ENCODE measurements at places on chromosomes 1 and 21.

- DNase-seq: no peak
Observed at GRCh38 chr1:212689758-212690529, 9.7 kb downstream of the BATF3 start.

DNA sequence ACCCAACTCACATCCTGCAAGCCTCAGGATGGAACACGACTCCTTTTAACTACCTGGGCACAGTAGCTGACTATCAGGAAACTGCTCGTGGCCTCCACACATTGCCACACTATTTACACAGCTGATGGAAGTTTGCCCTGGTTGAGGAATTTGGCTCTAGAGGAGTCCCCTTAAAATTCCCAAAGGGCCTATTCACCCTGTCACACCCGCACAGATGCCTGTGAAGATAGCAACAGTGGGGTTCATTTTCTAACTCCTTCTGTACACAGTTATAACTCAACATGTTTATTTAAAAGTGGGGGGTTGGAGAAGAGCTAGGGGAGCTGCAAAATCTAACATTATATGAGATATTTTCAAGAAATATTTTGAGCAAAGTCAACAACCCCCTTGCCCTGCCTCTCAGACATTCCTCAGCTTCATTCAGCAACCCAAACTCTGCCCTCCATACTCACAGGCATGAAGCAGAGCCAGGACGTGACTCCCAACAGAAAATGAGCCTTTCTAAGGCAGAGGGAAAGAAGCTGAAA, 35.8 kb upstream of the CCN1 start:
- DNase-seq: peak; percentile 31

GRCh38 chr1:54254055-54254454, 54.1 kb downstream of the MRPL37 start:
- no peak for DNase-seq

GRCh38 chr1:8323706-8324105, 5.8 kb downstream of the SLC45A1 start:
- no peak for DNase-seq

DNA sequence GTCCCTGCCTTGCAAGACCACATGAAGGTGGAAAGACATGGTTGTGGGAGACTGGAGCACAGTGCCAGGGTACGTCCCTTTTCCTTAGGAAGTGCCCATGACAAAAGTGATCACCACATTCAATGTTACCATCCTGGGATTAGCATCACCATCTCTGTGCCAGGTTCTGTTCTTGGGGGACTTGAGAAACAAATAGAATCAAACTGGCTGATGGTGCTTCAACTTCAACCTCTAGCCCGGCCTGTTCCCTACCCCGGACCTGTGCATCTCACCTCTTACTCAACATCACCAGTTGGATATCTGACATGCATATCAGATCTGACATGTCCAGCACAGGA, 153.3 kb downstream of the GRIK3 start:
- no peak for DNase-seq

GRCh38 chr1:156893048-156893953, at the start of gene PEAR1:
Gene PEAR1 (plus strand): TSS chr1:156893718. CDS start chr1:156903927, 10,209 bp downstream.
- no peak for DNase-seq

GRCh38 chr1:25195835-25196234, 36.5 kb downstream of the SYF2 start:
- no peak for DNase-seq

DNA sequence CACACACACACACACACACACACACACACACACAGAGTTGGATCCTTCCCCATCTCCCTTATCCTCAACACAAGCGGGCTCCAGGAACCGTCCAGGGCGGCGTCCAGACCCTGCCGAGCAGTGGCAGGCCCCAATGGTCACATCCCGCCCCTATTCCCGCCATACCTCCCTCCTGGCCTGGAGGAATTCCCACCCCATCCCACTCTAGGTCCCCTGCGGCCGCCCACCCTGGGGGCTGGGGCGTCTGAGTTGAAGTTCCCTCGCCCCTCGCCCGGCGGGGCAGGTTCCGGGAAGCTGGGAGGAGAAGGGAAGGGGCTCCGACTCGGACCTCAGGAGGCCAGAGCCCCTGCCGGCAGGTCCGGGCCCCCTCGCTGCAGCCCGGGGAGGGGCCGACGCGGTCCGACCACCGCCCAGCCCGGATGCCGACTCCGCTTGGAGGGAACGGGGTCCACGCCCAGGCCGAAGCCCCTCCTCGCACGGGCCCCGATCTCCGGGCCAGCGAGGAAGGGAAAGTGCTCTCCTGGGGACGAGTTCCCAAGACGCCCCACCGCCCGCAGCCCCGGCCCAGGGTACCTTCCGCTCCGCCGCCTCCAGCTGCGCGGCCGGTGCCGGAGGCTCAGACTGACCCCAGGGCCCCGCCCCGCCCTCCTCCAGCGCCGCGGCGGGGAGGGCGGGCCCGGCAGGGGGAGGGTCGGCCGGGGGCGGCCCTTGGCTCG, at the start of gene RHOC:
TSS of gene RHOC (minus strand) at position 623 of the 716 bp plus-strand sequence. CDS start 3,328 bp downstream, outside the sequence.
- peak; percentile 43 for DNase-seq

GRCh38 chr1:166597516-166597915, 241.8 kb upstream of the POGK start:
- DNase-seq: no peak

DNA sequence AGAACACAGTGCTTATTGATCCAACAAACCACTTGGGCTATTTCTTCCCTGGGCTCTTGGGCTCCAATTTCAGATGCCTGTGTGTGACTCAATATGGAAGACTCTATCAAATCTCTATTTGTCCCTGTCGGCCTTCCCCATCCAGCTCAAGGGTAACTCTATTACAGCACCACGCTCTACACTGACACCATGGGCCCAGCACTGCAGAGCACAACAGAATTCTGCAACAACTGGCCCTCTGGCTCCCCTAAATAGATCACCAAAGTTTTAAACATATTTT, 51.7 kb downstream of the CAPZB start:
- DNase-seq: no peak

- DNase-seq: no peak
Observed at GRCh38 chr1:89808441-89809117, 12.3 kb upstream of the LRRC8D start.

- DNase-seq: no peak
Observed at GRCh38 chr1:52166996-52167753, 25.3 kb downstream of the ZFYVE9 start.

DNA sequence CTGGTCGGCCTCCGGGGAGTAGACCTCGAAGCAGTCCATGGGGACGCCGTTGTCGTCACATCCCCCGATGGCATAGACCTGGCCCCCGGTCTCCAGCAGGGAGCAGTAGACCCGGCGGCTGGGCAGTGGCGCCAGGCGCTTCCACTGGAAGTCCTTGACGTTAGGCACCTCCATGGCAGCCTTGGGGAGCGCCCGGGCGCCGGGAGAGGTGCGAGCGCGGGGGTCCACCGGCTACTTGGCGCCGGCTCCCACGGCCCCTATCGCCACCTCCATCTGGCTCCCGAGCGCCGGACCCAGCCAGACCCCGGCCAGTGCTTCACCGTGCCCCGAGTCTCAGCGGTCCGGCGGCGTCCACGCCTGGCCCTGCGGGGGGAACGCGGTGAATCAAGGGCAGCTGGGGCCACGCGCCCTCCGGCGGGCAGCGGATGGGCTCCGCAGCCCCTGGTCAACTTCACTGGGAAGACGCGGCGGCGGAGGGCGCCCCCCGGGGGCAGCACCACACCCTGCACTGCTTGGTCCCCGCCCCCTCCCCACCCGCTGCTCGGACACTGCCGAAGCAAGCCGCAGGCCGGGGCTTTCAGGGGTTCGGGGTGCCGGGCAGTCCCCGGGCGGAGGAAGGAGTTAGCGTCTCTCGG, 13.2 kb downstream of the KLHDC8A start:
- no peak for DNase-seq

DNA sequence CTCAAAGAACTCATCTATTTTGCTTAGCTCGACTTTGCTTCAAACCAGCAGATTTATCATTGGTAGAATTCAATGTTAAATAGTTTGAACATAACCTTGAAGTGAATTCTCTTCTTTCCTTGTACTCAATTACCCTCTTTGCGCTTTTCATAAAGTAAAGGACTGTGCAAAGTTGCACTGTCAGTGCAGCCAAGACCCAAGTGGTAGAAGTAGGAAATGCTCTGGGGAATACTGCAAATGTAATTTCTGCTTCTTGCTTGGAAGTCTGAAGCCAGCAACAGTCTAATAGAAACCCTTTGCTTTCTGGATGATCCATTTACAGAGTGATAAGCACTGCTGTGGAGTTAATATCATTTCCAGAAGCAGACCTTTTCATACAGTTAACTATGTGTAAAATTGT, 936.7 kb upstream of the TMPRSS15 start:
- DNase-seq: no peak

GRCh38 chr1:245255783-245256182, 101.0 kb downstream of the KIF26B start:
- no peak for DNase-seq

GRCh38 chr1:41322101-41322661, 39.1 kb upstream of the FOXO6 start:
- DNase-seq: no peak

DNA sequence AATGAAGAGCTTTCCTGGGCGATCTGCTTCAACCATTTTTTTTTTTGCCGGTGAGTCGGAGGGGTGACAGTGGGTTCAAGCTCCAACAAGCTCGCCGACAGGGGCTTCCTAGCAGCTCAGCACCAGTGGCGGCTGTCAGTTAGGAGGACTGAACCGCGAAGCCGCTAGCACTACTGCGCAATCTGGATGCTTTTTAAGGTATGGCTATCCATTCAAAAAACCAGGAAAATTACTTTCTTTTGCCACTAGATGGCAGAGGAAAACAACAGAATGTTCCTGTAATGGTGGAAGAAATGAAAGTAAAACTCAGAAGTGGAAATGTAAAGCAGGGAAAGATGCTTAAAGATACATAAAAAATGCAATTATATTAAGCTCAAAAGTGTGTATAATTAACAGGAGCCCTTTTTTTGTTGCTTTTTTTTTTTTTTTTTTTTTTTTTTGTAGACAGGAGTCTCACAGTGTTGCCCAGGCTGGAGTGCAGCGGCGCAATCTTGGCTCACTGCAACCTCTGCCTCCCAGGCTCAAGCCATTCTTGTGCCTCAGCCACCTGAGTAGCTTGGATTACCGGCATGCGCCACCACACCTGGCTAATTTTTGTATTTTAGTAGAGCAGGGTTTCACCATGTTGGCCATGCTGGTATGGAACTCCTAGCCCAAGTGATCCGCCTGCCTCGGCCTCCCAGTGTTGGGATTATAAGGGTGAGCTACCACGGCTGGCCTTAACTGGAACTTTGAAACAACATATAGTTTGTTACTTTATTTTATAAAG, 8.5 kb downstream of the KYAT3 start:
- peak; percentile 43 for DNase-seq

- DNase-seq: no peak
Observed at GRCh38 chr1:153685544-153686340, 7.3 kb downstream of the NPR1 start.

DNA sequence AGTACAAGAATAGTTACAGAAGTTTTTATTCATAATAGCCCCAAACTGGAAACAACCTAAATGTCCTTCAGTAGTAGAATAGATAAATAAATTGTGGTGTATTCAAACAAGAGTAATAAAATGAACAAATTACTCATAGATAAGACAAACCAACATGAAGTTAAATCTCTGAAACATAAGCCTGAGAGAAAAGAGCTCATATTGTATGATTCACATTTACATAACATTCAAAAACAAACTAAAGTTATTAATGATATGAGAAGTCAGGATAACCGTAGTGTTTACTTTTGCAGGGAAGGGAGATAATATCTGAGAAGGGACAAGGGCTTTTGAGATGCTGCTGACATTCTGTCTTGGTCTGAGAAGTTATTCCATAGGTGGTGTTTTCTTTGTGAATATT, 13.5 kb downstream of the STPG1 start:
- DNase-seq: no peak

DNA sequence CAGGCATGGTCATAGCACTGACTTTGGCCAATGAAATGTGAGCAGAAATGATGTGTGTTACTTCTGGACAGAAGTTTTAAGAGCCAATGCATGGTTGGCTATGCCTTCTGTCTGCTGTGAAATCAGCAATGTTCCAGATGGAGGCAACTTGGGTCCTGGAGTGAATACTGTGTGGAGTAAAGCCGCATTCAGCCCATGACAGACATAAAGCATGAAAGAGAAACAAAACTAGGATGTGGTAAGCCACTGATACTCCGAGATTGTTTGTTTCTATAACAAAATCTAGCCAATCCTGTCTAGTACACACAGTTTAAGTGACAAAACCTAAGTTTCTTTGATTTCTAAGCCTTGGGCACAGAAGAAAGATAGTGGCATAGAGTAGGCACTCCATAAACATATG, 47.1 kb upstream of the ARHGAP29 start:
- no peak for DNase-seq

- DNase-seq: no peak
Observed at GRCh38 chr1:52877554-52877953, 35.0 kb downstream of the ZYG11A start.

DNA sequence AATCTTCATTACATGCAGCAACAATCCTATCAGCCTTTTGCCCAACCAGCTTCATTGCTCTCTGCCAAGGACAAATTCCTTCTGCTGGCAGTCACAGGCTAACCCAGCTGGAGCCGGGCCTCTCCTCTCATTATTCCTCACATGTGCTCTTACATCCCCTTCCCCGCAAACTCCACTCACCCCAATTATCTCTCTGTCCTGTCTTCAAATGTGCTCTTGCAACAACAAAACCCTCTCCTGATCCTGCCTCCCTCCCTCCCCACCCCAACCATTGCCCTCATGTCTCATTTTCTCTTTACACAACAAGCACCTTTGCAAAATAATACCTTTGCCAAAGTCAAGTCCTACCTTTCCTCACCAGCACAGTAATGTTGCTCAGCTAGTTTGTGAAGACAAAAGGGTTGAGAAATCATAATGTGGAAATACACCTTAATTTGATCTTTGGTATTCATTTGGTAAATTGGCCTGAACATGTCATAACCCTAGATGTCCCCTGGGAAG, 36.0 kb upstream of the DHCR24 start:
- no peak for DNase-seq

DNA sequence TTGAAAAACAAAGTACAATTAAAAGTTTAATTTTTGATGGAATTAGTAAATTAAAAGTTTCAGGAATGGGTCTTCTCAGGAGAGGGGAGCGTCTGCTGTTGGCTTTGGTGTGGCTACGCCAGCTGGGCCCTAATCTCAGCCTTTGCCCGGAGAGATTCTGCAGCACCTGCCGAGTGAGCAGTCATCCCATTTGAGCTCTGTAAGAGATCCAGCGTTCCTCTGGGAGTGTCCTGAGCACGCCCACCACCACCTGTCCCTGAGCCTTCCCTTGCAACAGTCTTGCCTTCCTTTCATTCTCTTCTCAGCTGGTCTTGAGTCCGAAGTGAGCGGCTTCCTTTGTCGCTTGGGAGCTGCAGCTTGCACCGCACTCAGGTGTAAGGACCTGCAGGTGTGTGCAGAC, 263.1 kb downstream of the CAMTA1 start:
- no peak for DNase-seq

DNA sequence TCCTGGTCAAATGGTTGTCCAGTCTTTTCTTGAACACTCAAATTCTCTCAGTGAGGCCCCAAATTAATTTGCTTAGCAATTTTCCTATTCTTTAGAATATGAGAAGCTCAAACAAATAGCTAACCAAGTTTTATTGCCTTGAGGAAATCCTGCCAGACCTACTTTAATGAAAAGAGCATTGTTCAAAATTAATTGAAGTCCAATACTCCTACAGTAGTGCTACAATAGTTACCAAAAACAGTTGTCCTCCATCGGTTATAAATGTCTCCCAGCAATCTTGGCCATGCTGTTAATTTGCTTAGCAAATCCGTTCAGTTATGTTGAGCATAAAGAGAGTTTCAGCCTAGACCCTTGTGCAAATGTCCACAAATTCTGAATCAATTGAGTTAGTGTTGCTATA, 112.9 kb downstream of the MAB21L3 start:
- DNase-seq: no peak

GRCh38 chr1:55506740-55507577, 291.8 kb upstream of the USP24 start:
- DNase-seq: peak; percentile 52

All from stromal cell of bone marrow (primary cell).